ENCODE measurements at places on chromosomes 16 and 17. TPM values are rescaled to one million over a fixed set of nuclear protein-coding genes. Genes with fewer than 3 reads are reported as not detected.

DNA sequence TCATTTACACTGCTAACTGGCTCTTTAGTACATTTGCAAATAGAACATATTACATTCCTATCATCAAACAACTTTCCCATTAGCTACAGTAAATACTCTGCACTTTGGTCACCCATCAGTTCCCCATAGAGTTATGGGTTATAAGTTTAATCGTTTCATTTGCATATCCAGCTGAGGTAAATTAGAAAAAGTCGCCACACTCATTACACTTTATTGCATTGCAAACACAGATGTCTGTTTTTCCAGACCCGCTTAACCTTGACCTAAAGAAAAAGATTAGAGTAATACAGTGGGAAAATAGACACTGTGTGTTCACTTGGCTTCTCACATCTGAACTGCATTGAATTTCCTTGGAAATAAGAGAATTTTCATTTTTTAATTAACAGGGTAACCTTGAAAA, 213.1 kb upstream of the PSMD7 start:
- H3K36me3 ChIP-seq = no peaks in the 10 kb centered on the region
- H3K27me3 ChIP-seq = no peaks in the 10 kb centered on the region
- H3K4me3 ChIP-seq = no peak overlapping the region
- no peak overlapping the region for H3K27ac ChIP-seq
- H3K4me1 ChIP-seq = no peaks in the 10 kb centered on the region

DNA sequence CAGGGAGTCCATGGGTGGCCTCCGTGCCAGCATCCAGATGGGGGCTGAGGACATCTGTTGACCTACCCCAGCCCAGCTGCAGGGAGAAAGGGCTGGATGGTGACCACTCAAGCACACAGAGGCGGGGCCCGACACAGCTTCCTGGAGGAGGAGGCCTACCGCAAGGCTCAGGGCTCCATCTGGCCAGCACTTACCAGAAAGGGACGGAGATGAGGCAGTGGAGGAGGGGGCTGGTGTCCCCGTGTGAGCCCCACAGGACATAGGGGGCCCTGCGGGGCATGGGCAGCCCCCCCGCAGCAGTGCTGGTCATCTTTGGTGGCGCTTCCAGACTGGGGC, 147.5 kb upstream of the CIBAR2 start:
- no peak overlapping the region for H3K4me3 ChIP-seq
- no peak for DNase-seq
- H3K27me3 ChIP-seq = peaks cover 42% of the 10 kb centered on the region
- no peak overlapping the region for H3K27ac ChIP-seq

- peaks cover 24% of the 10 kb centered on the region for H3K27me3 ChIP-seq
- H3K36me3 ChIP-seq = no peaks in the 10 kb centered on the region
- no peak for DNase-seq
- no peak overlapping the region for H3K4me3 ChIP-seq
Observed at GRCh38 chr16:50459496-50460080, 88.6 kb upstream of the NKD1 start.

DNA sequence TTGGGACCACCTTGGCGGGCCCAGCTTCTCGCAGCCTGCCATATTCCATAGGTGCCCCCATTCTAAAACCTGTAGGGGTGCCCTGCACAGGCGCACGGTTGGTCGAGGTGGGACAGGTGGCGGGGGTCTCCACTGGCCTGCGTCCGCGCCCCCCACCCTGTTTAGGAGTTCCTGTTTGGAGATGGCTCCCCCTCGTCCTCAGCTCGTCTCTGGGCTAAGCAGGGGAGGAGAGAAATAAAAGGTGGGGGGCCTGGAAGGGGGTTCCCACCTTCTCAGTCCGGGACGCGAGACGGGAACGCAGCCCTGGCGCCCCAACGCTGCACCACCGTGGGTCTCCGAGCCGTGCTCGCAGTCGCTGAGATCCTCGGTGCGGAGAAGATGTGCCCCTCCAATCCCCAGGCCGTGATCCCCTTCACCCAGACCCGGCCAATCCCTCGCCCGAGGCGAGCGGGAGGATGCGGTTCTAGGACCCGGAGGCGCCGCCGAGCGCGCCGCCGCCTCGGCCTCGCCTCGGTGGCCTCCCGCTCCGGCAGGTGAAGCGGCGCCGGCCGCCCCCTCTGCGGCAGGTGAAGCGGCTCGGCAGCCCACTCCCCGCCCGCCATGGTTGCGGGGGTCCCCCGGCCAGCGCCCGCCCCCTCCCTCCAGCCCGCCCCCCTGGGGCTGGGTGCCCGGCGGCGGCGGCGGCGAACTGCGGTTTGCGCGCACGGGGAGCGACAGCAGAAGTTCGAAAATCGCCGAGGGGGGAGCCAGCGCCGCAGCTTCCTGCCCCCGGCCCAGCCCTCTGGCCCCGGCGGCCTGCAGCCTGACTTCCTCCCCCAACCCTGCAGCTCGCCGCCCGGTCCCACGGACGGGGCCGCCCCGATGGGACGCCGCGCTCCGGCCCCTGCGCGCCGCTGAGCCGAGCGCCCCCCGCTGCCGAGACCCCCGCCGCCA, at the start of gene FMNL1:
FMNL1 (plus strand) TSS at position 805 of the 933 bp plus-strand sequence. CDS start 240 bp downstream, outside the sequence.
- no peaks in the 10 kb centered on the region for H3K27me3 ChIP-seq
- peak within 1 kb of the TSS; percentile 99 for H3K27ac ChIP-seq
- peaks cover 56% of the 10 kb centered on the region for H3K36me3 ChIP-seq
- peak; percentile 76 for DNase-seq

DNA sequence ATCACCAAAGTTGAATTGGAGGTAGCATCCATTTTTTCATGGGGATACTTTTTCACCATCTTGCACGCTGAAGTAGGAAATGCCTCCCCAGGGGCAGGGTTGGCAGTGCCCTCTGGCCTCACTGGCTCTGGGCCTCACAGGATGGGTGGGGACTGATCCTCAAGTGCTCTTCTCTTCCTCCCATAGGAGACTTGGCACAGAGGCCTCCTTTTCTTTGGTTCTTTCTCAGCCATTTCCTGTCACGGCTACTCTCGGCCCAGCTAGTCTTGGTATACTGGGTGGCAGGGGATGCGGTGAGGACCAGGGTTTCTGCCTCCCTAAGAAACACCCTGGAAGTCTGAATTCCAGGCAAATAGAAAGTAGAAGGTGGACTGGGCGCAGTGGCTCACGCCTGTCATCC, 58.2 kb downstream of the PECAM1 start:
- no peak for DNase-seq
- no peak overlapping the region for H3K27ac ChIP-seq
- H3K27me3 ChIP-seq = no peaks in the 10 kb centered on the region
- peaks cover 36% of the 10 kb centered on the region for H3K36me3 ChIP-seq
- H3K4me3 ChIP-seq = no peak overlapping the region

DNA sequence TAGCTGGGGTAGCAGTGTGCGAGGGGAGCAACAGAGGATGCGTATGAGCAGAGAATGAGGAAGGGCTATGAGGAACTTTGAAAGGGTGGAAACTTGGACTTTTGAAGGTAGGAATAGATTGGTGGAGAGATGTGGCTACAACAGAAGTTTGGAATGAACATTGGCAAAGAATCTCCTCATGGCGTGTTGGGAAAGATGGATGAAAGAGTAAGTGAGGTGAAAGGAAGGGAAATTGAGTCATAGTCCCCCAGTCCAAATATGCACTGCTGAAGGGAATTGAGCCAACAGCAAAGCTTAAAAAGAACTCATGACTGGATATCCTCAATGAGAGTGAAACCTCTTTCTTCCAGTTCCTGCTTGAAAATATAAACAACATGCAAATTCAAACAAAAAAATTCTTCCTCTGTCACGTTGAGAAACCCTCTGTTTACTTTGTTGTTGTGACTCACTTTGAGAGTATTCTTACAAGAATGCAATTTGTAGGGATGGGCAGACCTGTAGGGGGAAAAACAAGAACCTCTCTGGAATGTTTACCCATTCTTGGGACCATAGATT, 313.2 kb upstream of the KCNJ16 start:
- no peaks in the 10 kb centered on the region for H3K27me3 ChIP-seq
- no peak overlapping the region for H3K4me3 ChIP-seq
- no peak overlapping the region for H3K27ac ChIP-seq
- no peaks in the 10 kb centered on the region for H3K4me1 ChIP-seq
- no peak for DNase-seq

The CMTM2 gene
- not detected for total RNA-seq

The SF3B3 gene
- total RNA-seq = 463 TPM

The PIRT gene
- total RNA-seq = not detected

The RNF157 gene
- total RNA-seq = 3.5 TPM

The PRDM7 gene
- not detected for total RNA-seq

The CLDN6 gene
- not detected for total RNA-seq

The CLEC3A gene
- total RNA-seq = not detected
